HFFc6 (cell line): ENCODE measurements at places on chromosomes 16 and 17. TPM values are rescaled to one million over a fixed set of nuclear protein-coding genes. Genes with fewer than 3 reads are reported as not detected.

SLC5A10 gene
- 0.08 TPM in 1 of 3 replicates, not detected in the others for total RNA-seq

IRX6 gene
- not detected in 3 replicates for total RNA-seq

PAQR4 gene
- 5.7 to 14.1 TPM (median 11.6 TPM) in 3 replicates for total RNA-seq

SLC47A1 gene
- not detected in 2 replicates for total RNA-seq

TMED6 gene
- total RNA-seq = 0.37 TPM in 1 of 3 replicates, not detected in the others

TEX19 gene
- not detected in 3 replicates for total RNA-seq
